ENCODE measurements at places on chromosomes 2 and 18.

- no peak for DNase-seq
Measured at GRCh38 chr2:196971574-196972279, 45.2 kb upstream of the PGAP1 start.

- DNase-seq = no peak
Measured at GRCh38 chr2:39024833-39025232, 96.0 kb downstream of the SOS1 start.

DNA sequence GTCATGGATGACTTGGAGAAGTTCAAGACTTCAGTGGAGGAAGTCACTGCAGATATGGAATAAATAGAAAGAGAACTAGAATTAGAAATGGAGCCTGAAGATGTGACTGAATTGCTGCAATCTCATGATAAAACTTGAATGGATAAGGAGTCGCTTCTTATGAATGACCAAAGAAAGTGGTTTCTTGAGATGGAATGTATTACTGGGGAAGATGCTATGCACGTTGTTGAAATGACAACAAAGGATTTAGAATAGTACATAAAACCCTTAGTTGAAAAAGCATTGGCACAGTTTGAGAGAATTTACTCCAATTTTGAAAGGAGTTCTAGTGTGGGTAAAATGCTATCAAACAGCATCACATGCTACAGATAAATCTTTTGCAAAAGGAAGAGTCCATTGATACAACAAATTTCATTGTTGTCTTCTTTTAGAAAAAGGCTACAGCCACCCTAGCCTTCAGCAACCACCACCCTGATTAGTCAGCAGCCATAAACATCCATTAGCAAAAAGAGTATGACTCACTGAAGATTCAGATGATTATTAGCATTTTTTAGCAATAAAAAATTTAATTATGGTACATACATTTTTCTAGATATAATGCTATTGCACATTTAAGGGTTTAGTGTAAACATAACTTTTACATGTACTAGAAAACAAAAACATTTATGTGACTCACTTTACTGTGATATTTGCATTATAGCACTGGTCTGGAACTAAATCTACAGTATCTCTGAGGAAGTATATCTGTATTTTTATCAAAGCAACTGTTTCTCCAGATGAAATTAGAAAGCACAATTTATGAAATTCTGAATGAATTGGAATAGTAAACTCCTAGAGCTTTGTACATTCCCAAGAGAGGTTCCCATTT is 110.5 kb upstream of the TACR1 start:
- no peak for DNase-seq

DNA sequence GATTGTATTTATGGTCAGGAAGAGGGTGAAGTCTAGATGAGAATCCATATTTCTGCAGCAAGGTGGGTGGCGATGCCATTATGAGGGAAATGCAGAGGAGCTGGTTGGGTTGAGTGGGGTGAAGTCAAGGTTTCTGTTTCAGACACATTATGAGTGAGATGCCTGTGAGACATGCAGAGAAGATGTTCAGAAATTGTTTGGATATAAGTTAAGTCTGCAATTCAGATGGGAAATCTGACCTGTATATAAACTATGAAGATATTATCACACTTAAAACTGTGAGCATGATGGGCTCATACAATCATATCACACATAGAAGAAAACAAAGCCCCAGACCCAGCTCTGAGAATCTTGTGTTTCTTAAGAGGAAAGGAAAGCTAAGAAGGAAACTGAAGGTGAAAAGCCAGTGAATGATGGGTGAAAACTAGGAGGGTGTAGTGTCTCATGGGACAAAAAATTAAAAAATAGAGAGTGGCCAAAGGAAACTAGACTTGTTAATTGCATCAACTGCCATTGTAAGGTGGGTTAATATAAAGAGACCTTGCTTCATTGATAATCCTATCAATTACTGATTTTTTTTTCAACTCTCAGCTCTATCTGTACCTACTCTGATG is 14.2 kb downstream of the GALNT5 start:
- DNase-seq = no peak

DNA sequence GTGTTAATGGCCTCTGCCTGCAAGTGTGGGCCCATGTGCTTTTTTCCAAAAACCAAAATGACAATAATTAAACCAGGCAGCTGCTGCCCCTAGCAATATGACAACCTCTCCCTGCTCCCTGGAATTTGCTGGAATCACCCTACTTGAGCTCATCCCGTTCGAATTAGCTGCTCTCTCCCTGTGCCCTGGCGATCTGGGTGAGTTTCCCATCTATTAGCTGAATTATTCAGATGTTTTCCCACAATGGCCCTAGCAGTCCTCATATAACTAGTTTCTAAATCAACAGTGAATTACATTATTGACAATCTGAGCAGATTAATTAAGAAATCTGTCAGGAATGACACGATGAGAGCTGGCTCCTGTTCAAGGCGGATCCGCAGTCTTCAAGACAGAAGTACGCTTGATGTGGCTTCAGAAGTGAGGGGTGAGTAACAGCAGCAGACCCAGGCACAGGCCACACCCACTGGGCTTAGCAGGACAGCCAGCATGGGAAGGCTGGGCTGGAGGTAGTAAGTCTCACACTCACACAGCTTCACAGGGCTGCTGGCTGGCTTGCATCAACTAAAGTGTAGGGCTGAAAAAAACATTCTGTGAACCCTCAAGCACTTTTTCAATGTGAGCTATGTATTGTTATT is 366.2 kb upstream of the ID2 start:
- DNase-seq = no peak

- no peak for DNase-seq
Measured at GRCh38 chr2:224063298-224063648, 24.2 kb upstream of the SERPINE2 start.

DNA sequence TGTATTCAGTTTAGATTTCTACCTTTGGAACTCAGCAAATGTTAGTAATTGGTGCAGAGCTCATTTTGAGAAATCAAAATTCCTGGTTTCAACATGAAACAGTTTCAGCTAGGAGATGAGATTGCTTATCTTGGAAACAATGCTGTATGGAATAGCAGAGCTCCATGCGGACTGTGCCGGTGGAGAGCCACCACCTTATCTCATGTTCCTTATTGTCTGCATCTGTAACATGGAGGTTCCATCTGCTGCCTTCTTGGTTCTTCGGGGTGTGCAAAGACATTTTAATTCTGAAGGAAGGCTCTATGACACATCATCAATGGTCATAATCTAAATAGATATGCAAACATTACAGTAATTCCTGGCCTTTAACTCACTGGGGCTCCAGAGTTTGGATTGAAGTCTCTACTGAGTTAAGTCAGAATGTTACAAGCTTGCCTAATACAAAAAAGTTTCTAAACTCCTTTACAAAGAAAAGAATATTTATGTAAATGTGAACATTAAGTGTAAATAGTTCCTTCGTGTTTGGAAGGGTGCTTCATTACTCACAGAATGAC is 65.3 kb downstream of the PRKRA start:
- no peak for DNase-seq

DNA sequence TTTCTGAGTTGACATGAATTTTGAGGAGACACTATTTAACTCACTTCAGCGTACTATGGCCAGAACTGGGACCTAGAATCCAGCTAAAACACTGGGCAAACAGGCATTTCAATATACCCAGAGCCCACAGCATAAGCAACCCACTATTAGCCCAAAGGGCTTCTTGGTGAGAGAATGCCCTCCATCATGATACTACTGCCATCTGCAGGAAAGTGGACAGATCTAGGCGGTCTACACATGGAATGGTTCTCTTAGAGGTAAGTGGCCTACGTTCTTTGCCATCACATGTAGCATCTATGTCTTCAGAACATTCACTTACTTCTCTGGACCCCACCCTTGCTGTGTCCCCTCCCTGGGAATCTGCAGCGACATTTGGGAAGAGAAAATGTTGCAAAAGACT is 181.3 kb upstream of the LINC00305 start:
- DNase-seq = no peak

- no peak for DNase-seq
Measured at GRCh38 chr2:197306696-197307040, 3.9 kb downstream of the ANKRD44 start.

DNA sequence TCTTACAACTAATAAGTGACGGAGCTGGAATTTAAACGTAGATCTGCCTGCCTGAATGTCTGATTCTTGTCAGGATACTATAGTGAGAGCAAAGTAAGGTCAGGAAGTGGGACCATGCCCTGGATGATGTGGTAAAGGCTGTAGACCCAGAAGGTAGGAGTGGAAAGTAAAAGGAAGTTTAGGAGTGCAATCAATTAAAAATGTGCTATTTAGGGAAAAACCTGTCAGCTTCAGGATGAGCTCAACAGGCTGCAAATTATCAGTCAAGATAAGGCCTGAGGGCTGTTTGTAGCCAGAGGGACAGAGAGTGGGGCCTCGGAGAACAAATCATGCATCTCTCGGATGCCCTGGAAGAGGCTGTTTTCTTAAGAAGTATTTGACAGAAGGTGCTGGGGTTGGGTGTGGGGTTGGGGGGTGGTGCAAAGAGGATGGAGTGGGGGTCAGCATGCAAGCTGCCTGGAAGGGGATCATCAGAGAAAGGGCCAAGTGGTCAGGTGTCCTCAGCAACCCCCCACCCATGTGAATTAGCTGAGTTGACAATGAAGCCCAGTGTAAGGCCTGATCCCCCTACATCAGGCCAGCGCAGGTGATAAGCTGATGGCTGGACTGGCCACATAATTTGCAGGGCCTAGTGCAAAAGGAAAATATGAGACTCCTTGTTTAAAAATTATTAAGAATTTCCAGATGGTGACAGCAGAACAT is 53.2 kb upstream of the MAPRE3 start:
- DNase-seq = no peak

DNA sequence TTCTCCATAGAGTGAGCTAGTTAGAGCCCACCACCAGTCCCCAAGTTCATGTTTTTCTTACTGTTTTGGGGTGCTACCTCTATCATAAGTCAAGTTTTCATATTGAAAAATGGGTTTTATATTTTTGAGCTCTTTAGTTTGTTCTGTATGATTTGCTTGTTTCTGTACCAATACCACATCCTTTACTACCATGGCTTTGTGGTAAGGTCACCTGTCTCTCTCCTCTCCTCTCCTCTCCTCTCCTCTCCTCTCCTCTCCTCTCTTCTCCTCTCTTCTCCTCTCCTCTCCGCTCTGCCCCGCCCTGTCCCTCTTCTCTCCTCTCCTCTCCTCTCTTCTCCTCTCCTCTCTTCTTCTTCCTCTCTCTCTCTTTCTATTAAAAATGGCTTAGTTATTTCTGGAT is 22.1 kb upstream of the LBH start:
- DNase-seq = no peak

DNA sequence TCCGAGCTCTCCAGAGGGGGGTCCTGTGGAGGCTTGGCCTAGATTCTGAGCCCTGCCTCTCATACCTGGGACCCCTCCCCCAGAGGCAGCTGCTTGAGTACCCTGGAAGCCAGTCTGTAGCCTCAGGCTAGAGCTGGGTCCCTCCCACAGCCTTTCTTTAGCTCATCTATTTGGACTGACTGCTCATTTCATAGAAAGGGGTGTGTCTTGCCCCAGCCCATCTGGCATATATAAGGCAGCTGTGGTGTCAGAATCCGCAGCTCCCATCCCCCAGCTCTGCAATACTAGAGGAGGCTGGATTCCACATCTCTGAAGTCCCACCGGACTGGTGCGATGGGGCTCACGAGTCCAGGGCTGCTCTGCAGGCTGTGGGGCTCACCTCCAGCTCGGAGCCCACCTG is 26.1 kb downstream of the MPHOSPH10 start:
- no peak for DNase-seq

DNA sequence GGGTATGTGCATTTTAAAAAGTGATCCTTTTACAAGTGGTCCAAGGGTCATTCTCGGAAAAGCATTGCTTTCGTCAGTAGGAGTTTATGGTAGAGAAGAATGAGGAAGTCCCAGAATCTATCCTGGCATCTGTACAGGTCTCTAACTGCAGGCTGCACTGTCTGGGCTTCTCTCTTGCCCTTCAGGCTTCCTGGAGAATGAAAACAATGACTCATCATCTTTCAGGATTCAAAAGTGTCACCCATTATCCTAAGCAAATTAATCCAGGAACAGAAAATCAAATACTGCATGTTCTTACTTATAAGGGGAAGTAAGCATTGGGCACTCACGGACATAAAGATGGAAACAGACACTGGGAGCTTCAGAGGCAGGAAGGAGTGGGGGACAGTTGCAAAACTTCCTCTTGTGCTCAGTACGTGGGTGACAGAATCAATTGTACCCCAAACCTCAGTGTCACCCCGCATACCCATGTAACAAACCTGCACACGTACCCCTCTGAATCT is 60.2 kb upstream of the TXNDC2 start:
- DNase-seq = no peak

DNA sequence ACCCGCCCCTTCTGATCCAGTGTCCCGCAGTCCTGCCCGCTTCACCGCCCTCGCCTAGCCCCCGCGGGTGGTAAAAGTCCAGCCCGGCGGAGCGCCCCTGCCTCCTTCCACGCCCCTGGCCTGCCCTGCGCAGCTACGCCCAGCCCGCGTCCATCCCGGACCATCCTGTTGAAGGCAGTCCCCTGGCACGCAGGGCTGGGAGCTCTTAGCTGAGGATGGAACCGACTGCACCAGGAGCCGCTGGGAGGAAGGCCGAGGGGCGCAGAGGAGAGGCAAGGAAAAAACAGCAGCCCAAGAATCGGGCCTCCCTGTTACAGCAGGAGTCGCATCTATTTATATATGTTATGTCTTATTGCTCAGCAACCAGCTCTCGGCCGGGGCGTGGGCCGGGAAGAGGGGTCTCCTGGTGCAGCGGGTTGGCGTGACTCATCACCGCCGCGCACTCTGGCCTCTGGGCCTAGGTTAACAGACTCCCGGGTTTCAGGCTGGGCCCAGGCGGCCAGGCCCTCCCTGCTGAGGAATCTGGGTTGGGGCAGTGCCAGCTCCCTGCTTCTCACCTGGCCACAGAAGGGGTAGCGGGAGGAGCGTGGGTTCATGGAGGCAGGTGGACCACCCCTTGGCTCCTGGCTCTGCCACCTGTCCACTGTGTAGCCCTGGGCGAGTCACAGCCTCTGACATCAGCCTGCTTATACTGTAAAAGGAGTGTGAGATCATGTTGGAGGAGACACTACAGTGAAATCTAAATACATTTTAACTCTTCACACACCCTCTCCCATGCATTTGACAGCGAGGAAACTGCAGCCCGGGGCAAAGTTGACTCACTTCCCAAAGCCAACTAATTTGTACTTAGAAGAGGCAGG is 13.4 kb upstream of the MAP3K2 start:
- DNase-seq = no peak

Measured in NCI-H1092 (cell line).